Natural killer cell treated with Interleukin-12 subunit alpha and Interleukin-12 subunit beta and Interleukin-15 and Interleukin-18, amount 100 ng/mL, for 72 hours (primary cell): ENCODE measurements at places on chromosomes 5 and 9. TPM values are rescaled to one million over a fixed set of nuclear protein-coding genes. Genes with fewer than 3 reads are reported as not detected.

The TAS2R1 gene
- not detected for total RNA-seq

GRCh38 chr5:6780802-6781391 is 67.7 kb downstream of the TENT4A start:
- H3K4me1 ChIP-seq: peaks cover 15% of the 10 kb centered on the region
- H3K27ac ChIP-seq: no peak overlapping the region
- no peak for DNase-seq

- H3K4me1 ChIP-seq: peaks cover 4% of the 10 kb centered on the region
- H3K36me3 ChIP-seq: no peaks in the 10 kb centered on the region
- DNase-seq: no peak
- H3K27me3 ChIP-seq: peaks cover 35% of the 10 kb centered on the region
Observed at GRCh38 chr9:114112325-114112724, 13.2 kb upstream of the KIF12 start.

The FGF1 gene
- total RNA-seq: not detected

DNA sequence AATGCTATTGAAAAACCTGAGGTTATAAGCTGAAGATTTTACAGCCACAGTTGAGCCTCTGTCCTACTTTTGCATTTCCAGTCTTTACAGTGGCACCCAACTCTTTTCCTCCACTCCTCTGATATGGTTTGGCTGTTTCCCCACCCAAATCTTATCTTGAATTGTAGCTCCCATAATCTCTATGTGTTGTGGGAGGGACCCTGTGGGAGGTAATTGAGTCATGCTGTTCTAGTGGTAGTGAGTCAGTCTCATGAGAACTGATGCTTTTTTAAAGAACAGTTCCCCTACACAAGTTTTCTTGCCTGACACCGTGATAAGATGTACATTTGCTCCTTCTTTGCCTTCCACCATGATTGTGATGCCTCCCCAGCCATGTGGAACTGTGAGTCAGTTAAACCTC is 646.1 kb upstream of the SEMA6A start:
- no peaks in the 10 kb centered on the region for H3K27me3 ChIP-seq
- H3K4me3 ChIP-seq: no peak overlapping the region
- H3K4me1 ChIP-seq: no peaks in the 10 kb centered on the region

The LTC4S gene
- total RNA-seq: 2.9 TPM

The PCDHGA11 gene
- 0.33 TPM for total RNA-seq

The FAM114A2 gene
- total RNA-seq: 34.9 TPM

The FST gene
- total RNA-seq: not detected

The ENTPD2 gene
- total RNA-seq: not detected

DNA sequence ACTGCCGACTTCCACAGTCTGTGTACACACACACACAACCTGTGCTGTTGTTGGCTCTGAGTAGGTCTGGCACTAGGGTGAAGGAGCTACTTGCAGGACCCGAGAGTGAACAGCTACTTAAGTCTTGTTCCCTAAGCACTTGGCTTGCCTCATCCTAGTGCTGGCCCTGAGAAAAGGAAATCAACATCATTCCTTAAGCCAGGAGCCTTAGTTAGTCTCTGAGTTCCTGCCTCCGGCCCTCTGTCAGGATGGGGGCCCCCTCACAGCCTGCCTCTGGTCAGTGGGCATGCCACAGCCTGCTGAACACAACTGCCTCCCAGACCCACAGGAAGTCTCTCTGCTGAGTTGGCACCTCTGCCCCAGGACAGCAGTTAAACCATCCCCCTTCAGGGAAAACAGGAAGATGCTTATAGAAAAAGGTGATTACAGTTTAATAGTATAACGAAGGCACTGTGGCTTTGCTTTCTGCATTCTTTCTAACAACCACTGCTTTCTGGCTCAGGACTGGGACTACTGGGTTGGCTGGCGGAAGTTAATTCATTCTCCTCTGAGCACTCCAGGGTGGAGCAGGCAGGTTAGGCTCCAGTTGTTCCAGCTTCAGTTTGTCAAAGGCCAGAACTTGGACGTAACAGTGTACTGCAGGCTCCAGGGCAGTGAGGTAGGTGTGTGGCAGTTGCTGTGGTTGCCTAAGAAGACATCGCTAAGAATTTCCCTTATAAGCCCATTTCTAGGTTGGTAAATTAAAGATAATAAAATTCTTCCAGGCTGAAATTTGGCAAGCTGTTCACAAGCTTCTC is 2.8 kb downstream of the MAMDC2 start:
- no peak for DNase-seq
- H3K36me3 ChIP-seq: no peaks in the 10 kb centered on the region

- peaks cover 28% of the 10 kb centered on the region for H3K27me3 ChIP-seq
- H3K4me1 ChIP-seq: no peaks in the 10 kb centered on the region
- peak overlapping the region; percentile 72 for H3K4me3 ChIP-seq
- no peak overlapping the region for H3K27ac ChIP-seq
Observed at GRCh38 chr5:60843386-60843935, 608 bp downstream of the ELOVL7 start.

The TEX10 gene
- 17.3 TPM for total RNA-seq

The SPACA9 gene
- total RNA-seq: 1.0 TPM

- no peaks in the 10 kb centered on the region for H3K4me1 ChIP-seq
- H3K36me3 ChIP-seq: no peaks in the 10 kb centered on the region
- H3K27me3 ChIP-seq: no peaks in the 10 kb centered on the region
- no peak overlapping the region for H3K4me3 ChIP-seq
- no peak for DNase-seq
Observed at GRCh38 chr9:108980893-108981292, 32.4 kb downstream of the CTNNAL1 start.

DNA sequence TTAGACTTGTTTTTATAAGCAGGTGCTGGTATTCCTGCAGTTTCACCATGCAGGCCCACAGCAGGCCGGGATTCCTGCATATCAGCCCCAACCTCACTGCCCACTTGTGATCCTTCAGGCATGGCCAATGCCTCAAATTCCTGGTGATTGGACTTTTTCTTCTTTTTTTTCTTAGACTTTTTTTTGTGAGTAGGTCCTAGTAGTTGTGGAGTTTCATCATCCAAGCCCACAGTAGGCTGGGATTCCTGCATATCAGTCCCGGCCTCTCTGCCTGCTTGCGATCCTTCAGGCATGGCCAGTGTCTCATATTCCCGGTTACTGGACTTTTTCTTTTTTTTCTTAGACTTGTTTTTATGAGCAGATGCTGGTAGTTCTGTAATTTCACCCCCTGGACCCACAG is 4.8 kb downstream of the TTF1 start:
- H3K4me3 ChIP-seq: no peak overlapping the region
- H3K27me3 ChIP-seq: no peaks in the 10 kb centered on the region
- DNase-seq: no peak
- H3K36me3 ChIP-seq: peaks cover 25% of the 10 kb centered on the region

The SPATA31A7 gene
- total RNA-seq: not detected

- DNase-seq: no peak
- H3K4me3 ChIP-seq: no peak overlapping the region
- H3K27me3 ChIP-seq: no peaks in the 10 kb centered on the region
- peak overlapping the region; percentile 65 for H3K27ac ChIP-seq
Observed at GRCh38 chr9:136089697-136090045, 5.4 kb downstream of the NACC2 start.

DNA sequence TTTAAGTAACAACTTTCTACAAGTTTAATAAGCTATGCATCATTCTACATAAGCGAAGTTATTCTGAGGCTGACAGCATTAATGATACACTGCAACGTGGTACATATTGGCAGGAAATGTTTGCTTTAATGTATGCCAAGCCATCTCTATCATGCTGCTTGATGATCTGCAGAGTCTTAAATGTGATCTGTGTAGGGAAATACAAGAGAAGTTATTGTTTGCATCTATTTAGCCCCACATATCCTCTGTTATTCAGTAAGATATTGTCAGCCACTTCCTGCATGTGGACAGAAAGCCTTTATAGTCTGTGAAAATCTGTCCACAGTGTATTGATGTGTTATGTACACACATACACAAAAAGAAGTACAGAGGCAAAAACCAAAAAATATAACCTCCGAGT is 193.1 kb upstream of the FREM1 start:
- no peak overlapping the region for H3K4me3 ChIP-seq
- H3K27ac ChIP-seq: no peak overlapping the region
- no peaks in the 10 kb centered on the region for H3K36me3 ChIP-seq

GRCh38 chr9:134245179-134245578 is 80.8 kb upstream of the RNU6ATAC start:
- H3K36me3 ChIP-seq: peaks cover 10% of the 10 kb centered on the region
- no peak for DNase-seq
- peaks cover 19% of the 10 kb centered on the region for H3K27me3 ChIP-seq
- no peak overlapping the region for H3K27ac ChIP-seq

The NR2F1-AS1 gene
- not detected for total RNA-seq

GRCh38 chr5:167908606-167909005 is 382.8 kb upstream of the WWC1 start:
- no peak overlapping the region for H3K27ac ChIP-seq
- H3K4me1 ChIP-seq: no peaks in the 10 kb centered on the region
- no peak for DNase-seq
- no peak overlapping the region for H3K4me3 ChIP-seq
- H3K36me3 ChIP-seq: no peaks in the 10 kb centered on the region
